Epithelial cell of proximal tubule (primary cell): ENCODE measurements at places on chromosomes 11 and 22. TPM values are rescaled to one million over a fixed set of nuclear protein-coding genes. Genes with fewer than 3 reads are reported as not detected.

CDCA5 gene
- 32.0 and 45.4 TPM in 2 replicates for total RNA-seq

PLEKHA7 gene
- total RNA-seq, result 21.3 and 37.5 TPM in 2 replicates

PGGHG gene
- 7.8 and 13.1 TPM in 2 replicates for total RNA-seq

NAALAD2 gene
- total RNA-seq, result 0.23 and 0.43 TPM in 2 replicates

FOXR1 gene
- not detected in 2 replicates for total RNA-seq

GAB4 gene
- total RNA-seq, result not detected in 2 replicates

BAIAP2L2 gene
- total RNA-seq, result 5.4 and 6.5 TPM in 2 replicates

ANKK1 gene
- total RNA-seq, result 0.17 TPM in 1 of 2 replicates, not detected in the other

KLHDC7B gene
- total RNA-seq, result 0.07 TPM in 1 of 2 replicates, not detected in the other

MIOX gene
- not detected in 2 replicates for total RNA-seq

CHST1 gene
- 0.65 and 1.5 TPM in 2 replicates for total RNA-seq

DNA sequence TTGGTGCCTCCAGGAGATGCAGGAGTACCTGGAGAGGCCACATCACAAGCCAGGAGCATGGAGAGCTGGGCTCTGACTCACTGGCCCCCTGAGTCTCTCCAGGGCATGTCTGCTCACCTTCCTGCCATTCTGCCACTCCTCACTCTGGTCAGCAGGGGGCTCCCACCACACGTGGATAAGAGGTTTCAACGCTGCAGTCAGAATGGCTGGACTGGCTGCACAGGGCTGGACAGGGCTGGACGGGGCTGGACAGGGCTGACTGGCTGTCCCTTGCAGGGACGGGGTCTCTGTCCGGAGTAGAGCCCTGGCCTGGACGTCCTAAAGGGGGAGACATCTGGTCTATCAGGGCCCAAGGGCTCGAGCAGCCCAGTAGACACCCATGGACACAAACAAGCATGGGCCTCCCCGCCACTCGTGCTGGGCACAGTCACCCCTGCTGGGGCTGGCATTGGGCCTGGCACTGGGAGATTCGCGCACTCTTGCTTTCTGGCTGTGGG lies 34.6 kb downstream of the CYTH4 start:
- no peak for DNase-seq

GRCh38 chr11:22449441-22449840 lies 111.3 kb downstream of the SLC17A6 start:
- no peak for DNase-seq

GRCh38 chr22:40322818-40323447 lies 23.4 kb upstream of the ADSL start:
- DNase-seq, result no peak

GRCh38 chr11:107769189-107769588 lies 57.3 kb upstream of the SLN start:
- no peak for DNase-seq

GRCh38 chr11:32723332-32723731 lies 71.1 kb downstream of the CCDC73 start:
- no peak for DNase-seq

- no peak for DNase-seq
Observed at GRCh38 chr11:45752106-45752505, 52.8 kb upstream of the SLC35C1 start.

- DNase-seq, result no peak
Observed at GRCh38 chr11:5684036-5684645, 733 bp downstream of the TRIM5 start.

DNA sequence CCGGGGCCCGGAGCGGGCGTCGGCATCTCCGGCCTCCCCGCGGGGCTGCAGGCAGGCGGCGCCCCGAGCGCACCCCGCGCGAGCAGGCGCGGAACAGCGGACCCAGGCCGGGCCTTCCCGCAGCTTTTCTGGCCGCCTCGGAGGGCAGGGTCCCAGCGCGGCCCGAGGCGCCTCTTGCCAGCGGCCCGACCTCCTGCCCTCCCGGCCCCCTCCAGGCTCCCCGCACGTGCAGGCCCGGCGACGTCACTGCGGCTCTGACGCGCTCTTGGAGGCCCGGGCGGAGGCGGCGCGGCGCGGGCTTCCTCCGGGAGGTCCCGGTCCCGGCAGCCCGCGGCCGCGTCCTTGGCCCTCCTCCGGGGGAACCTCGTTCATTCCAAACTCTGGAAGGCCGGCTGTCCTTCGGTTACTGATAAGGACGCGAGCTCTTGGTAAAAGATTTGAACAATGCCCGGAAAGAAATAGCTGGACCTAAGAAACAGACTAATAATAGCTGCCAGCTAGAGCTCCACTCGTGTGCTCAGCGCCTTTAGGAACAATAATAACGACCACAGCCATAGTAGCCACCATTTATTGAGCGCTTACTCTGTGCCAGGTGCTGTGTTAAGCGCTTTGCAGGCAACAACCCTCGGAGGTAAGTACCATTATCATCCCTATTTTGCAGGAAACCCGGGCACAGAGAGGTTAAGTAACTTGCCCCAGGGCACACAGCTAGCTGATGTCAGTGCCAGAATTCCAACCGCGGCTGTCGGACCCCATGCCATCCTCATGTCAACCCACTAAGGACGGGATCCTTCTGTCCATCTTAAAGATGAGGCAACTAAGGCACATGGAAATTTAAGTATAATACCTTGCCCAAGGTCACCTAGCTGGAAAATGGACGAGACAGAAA lies 39.1 kb upstream of the CREB3L1 start:
- DNase-seq, result no peak

DNA sequence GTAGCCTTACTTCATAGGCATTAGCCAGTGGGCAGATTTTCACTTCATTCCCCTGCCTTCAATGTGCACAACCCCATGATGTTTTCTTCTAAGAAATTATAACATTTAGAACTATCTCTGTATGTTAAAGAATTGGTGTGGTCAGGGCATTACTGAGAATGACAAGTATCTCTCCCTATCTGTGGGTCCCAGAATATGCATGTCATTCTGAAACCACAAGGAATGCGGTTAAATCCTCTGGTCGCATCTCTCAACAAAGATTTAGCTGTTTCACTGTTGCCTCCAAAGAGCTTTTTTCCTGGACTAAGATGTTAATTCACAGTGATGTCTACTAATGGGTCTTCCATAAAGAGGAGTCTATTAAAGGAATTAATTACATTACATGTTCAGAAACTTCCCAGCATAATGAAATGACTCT lies 62.7 kb downstream of the LIF start:
- no peak for DNase-seq

DNA sequence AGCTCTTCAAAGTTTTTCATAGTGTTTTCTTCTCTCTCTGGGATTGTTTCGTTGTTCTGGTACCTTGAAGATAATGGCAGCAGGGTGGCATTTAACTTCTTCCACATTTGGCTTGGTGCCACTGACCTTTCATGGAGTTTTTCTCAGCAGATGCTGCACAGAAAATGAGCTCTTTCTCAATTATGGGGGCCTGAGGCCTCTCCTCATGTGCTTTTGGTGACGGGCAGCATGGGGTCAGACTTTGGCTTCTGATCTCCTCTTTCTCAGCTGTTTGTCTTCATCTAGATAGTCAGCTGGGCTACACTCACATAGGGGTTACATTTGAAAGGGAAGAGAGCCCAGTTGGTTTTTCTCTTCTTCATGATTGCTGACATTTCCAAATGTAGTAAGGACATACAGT lies 76.3 kb downstream of the FAT3 start:
- DNase-seq, result no peak

- DNase-seq, result no peak
Observed at GRCh38 chr11:117126223-117126965, 17.7 kb upstream of the PAFAH1B2 start.

GRCh38 chr11:68751331-68751856 lies at the start of gene TESMIN:
TSS of gene TESMIN (minus strand) at chr11:68751520. CDS start at chr11:68750660, 860 bp downstream.
- no peak for DNase-seq

DNA sequence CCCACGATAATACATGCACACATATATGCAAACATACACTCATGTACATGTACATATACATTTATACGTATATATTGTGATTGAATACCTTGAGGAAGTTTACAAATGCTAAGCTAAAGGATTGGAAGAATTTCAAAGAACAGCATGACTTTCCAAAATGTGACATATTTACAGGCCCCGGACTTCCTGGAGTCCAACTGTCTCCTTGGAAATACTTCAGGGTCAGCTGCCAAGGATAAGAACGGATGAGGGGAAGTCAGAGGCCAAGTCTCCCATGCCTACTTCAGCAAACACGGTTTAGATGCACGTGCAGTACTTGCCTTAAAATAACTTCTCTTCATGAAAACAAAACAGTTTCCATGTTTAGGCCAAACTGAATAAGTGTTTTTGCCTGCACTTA lies 213.6 kb downstream of the DYNC2H1 start:
- no peak for DNase-seq

DNA sequence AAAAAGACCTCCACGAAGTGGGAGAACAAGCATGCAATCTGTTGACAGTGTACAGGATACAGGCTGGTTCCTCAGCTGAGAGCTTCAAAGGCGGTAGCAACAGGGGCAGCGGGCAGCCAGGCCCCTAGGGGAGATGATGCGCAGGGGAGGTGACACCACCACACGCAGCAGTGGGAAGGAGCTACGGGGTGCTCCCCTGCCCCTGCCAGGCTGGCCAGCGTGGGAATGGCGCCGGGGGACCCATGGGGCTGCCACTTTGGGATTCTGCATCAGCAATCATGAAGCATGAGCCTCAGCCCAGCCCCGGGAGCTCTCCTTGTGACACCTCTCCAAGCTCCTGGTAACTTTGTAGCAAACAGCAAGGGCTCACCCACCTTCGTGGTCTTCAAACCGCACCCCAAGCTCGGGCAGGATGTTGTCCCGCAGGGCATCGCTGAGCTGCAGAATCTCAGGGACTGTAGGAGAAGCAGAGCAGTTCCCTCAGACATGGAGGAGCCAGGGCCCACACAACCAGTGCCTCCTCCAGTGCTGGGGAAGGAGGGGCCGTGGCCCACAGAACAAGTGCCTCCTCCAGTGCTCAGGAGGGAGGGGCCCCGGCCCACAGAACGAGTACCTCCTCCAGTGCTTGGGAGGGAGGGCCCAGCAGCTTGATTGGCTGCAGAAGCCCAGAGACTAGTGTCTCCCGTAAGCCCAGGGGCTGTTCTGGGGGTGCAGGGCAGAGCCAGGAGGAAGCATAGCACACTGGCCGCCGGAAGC lies 14.6 kb upstream of the NAP1L4 start:
- DNase-seq, result no peak

- no peak for DNase-seq
Observed at GRCh38 chr11:117662255-117662654, 134.8 kb downstream of the DSCAML1 start.

DNA sequence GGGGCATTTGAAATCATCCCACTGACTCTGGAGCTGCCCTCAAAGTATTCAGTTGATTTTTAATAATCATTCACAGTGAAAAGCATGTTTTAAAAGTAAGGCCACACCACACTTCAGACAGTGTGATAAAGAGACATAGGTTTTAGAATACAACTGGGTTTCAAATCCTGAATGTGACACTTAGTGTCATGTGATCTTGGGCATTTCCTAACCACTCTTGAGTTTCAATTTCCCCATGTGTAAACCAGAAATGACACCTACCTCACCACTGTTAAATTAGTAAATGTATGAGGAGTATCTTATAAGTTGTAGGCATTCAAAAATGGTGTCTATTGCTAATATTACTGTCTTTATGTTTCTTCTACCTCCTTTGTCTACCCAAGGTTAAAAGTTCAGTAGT lies 5.4 kb downstream of the TMEM123 start:
- no peak for DNase-seq

GRCh38 chr11:121134741-121135312 lies 33.8 kb downstream of the TECTA start:
- DNase-seq, result no peak

- no peak for DNase-seq
Observed at GRCh38 chr11:116250155-116250554, 522.6 kb downstream of the BUD13 start.

DNA sequence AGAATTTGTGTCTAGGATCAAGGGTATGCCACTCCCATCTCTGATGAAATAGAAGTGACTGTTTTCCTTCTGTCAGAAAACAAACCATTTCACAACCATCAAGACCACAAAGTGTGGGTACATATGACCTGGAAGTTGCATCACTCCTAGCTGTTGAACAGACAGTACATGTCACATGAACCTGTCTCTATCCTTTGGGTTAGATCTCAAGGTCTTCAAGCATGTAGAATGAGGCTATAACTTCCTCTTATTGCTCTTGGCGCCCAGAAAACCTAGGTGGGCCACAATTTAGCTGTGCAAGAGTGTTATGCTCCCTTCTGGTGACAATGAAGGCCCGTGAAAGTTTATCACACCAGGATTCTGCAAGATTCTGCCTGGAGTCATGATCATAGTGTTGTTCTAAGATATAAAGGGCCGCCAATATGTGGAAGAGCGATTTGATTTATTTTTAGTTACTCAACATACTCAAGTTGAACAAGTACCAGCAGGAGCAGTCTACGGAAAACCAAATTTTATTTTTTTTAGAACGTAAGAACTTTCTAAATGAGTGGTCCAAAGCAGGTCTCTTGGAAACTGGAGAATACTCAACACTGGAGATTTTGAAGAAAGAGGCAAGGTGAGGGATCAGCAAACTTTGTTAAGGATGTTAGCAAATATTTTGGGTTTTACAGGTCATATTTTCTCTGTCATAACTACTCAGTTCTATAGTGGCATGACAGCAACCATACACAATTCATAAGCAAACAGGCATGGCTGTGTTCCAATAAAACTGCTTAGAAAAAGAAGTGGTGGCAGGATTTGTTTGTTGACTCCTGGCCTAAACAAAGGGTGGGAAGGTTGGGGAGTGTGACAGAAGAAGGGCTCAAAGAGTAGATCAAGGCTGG lies 101.8 kb downstream of the USP35 start:
- DNase-seq, result peak; percentile 89

DNA sequence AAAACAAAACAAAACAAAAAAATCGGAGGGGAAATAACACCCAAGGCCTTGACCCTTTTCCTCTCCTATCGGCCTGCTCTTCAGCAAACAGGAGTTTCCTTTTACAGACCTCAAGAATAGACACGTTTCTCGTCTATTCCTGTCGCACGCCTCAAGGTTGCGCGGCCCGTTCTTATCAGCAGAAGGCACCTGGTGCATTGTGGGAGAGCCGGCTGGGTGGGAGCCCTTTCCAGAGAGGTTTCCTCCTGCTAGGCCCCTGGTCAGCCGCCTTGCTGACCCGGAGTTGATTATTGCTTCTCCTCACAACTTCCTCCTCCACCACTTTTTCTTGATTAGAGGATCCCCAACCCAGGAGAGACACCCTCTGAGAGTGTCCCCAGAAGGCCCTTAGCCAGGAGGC lies 497.3 kb downstream of the MIAT start:
- no peak for DNase-seq

GRCh38 chr11:32885556-32885955 lies 7.1 kb upstream of the QSER1 start:
- DNase-seq, result no peak

DNA sequence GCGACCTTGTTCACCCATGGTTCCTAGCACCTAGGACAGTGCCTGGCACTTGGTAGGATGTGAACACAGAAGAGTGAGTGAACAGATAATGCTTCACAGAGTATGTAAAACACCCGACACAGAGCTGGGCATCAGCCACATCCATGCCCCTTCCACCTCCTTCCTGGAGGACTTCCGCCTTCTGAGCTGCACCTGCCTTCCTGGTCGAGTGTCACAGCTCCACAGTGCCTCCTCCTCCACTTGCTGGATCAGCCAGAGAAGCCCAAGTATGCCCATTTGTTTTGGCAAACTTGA lies 20.1 kb downstream of the PRDM11 start:
- no peak for DNase-seq
